Adipose tissue (tissue), 3 donors: ENCODE measurements at places on chromosomes 13 and 19. TPM values are rescaled to one million over a fixed set of nuclear protein-coding genes. Genes with fewer than 3 reads are reported as not detected.

The ADGRE2 gene
- 6.9 TPM for polyA plus RNA-seq

The ZNF793 gene
- 2.8 TPM for polyA plus RNA-seq

The APOC4 gene
- not detected for polyA plus RNA-seq

The VSTM2B gene
- not detected for polyA plus RNA-seq

The ZNF584 gene
- polyA plus RNA-seq, result 3.1 TPM

The IRGC gene
- polyA plus RNA-seq, result not detected

The KMT2B gene
- 29.4 TPM for polyA plus RNA-seq

The FXYD1 gene
- polyA plus RNA-seq, result 3.5 TPM

The LYL1 gene
- polyA plus RNA-seq, result 7.9 TPM

The CEACAM20 gene
- not detected for polyA plus RNA-seq

The MBD3L3 gene
- polyA plus RNA-seq, result not detected

The NUDT15 gene
- polyA plus RNA-seq, result 11.2 TPM

The SH2D3A gene
- polyA plus RNA-seq, result 14.4 TPM

The REEP6 gene
- 30.5 TPM for polyA plus RNA-seq

The GAPDHS gene
- polyA plus RNA-seq, result not detected

The CCDC194 gene
- polyA plus RNA-seq, result not detected

The EXOSC5 gene
- polyA plus RNA-seq, result 40.2 TPM

The RFXAP gene
- polyA plus RNA-seq, result 4.9 TPM

The RELB gene
- polyA plus RNA-seq, result 11.0 TPM

The OR7C1 gene
- not detected for polyA plus RNA-seq

The ZNF544 gene
- polyA plus RNA-seq, result 10.1 TPM

The THSD8 gene
- polyA plus RNA-seq, result 1.8 TPM

The ZNF548 gene
- 6.1 TPM for polyA plus RNA-seq

The PPM1N gene
- polyA plus RNA-seq, result 0.62 TPM

The ATP7B gene
- polyA plus RNA-seq, result 3.2 TPM
